Stimulated activated CD8-positive, alpha-beta memory T cell treated with anti-CD3 and anti-CD28 coated beads, Interleukin-12 subunit alpha, Interleukin-12 subunit beta, amount 100 ng/mL, for 4 hours (primary cell): ENCODE measurements at places on chromosomes 7 and 10.
A peak's percentile ranks its signal among the peaks of the same experiment; 100 is the strongest.

- no peak for DNase-seq
Measured at GRCh38 chr7:31370609-31371008, 30.1 kb upstream of the NEUROD6 start.

GRCh38 chr7:43396187-43396740 is 186.6 kb upstream of the STK17A start:
- DNase-seq: no peak

DNA sequence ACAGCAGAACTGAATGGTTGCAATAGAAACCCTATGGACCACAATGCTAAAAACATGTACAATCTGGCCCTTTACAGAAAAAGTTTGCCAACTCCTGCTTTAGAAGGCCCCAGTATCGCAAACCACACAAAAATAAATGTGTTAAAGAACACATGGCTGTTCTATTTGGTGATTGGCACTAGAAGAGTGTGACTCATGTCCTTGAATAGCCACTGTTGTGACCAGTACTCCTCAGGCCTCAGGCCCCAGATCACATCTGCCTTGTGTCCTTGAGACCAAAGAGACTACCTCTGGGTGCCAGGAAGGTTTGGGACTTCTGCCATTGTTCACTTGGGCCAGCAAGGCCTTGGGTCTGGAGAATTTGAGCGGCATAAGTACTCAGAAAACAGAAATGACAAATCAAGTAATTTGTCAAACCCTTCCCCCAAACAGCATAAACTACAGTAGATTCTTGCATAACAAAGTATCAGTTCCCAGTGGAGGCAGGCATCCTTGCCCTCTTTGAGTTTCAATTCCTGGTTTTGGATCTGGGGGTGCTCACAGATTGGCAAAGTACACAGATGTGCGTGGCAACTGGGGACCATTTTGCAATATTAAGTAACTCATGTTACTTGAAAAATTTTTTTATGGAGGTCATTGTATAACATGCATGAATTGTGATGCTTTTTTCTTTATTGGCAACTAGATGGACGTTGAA is 50.2 kb downstream of the MTURN start:
- no peak for DNase-seq

GRCh38 chr7:144842377-144842851 is 6.6 kb upstream of the TPK1 start:
- no peak for DNase-seq

DNA sequence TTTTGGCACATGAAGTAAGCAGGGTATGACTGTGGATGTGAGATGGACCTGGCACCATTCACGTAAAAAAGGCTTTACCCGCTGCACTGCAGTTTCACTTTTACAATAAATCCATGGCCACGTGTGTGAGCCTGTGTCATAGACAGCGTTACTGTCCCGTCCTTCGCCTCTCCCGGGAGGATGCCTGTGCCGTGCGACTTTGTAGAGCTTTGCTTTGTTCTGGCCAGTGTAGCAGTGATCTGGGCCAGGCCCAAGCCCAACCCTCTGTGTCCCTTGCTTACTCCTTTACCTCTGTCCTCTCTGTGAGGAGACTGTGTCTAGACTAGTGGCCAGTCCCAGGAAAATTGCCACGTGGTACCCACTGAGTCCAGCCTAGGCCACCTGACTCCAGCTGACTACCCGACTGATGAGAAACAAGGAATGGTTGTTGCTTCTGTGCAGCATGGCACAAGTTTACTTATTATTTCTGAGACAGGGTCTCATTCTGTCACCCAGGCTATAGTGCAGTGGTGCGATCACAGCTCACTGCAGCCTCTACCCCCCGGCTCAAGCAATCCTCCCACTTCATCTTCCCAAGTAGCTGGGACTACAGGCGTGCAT is 48.1 kb downstream of the JAKMIP3 start:
- no peak for DNase-seq

DNA sequence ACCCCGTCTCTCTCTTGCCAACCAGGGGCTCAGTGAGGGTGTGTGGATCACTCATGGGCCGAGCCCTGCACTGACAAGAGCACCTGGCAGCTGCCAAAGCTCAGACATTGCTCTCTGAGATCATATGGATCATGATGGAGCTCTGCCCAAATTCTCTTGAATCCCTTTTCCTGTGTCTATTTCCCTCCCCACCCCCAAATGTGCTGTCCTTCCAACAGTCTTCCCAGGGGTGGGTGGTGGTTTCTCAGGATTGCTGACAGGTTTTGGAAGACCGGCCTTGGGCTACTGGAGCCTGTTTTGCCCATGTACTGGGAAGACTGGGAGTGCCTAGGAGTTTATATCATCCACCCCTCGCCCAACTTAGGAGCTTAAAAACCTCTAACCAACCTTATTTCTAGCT is 10.5 kb downstream of the ARHGAP22 start:
- no peak for DNase-seq

- DNase-seq: no peak
Measured at GRCh38 chr10:69571618-69572158, 1.5 kb downstream of the NEUROG3 start.

- no peak for DNase-seq
Measured at GRCh38 chr7:51847461-51848134, 531.0 kb upstream of the COBL start.

DNA sequence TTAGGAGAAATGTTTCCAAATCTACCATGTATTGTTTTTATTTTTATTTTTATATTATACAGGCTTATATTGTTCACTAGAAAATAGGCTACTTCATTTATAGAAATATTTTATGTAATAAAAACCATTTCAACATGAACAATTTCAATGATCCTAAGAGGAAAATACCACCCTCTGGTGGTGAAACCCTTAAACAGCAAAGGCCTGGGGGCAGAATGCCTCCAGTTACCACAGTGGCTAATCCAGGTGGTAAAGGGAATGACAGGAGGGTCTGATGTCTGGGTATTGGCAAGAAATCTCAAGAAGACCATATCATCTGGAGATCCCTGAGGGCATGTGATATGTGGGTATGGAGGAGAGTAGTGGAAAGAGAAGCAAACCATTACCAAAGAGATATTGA is 19.3 kb downstream of the MACC1 start:
- DNase-seq: no peak

DNA sequence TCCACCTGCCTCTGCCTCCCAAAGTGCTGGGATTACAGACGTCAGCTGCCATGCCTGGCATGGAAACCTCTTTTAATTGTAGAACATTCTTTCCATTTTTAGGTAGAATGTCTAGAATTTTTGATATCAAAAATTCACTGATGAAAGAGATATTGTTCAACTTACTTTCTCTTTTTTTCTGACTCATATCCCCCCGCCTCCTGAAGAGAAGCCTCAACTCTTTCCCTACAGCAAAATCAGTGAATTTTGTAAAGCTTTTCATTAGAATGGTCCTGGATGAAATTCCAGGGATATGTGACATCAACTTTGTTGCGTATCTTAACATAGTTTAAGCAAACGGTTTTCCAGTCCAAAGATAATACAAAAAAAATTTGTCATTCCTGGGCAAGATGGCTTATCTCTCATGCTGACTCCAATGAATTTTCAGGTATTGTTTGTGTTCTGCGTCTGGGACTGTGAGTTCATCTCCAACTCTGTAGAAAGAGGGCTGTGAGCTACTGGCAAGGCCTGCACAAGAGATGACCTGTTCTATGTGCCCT is 256.8 kb downstream of the BMPER start:
- DNase-seq: no peak

DNA sequence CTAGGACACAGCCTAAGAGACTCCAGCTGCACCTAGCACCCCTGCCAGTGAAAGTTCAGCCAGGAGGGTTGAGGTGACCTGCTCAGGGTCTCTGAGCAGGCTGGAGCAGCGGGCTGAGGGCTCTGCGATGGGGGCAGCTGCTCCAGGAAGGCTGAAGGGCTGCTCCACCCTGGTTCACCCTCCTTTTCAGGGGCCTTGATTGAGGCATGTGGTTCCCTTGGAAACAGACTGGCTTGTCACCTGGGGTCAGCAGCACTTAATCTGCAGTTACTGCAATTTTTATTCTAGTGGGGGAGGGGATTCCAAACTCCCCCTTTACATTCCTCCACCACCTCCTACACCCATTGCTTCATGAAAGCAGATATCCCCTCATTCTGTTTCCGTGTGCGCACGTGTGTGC is 85.3 kb upstream of the UNC5B start:
- DNase-seq: no peak

- DNase-seq: no peak
Measured at GRCh38 chr10:71790749-71791440, 17.6 kb upstream of the VSIR start.

GRCh38 chr7:54888067-54888733 is 129.2 kb upstream of the SEC61G start:
- DNase-seq: no peak

GRCh38 chr7:151566897-151567320 is 47.2 kb upstream of the RHEB start:
- no peak for DNase-seq

DNA sequence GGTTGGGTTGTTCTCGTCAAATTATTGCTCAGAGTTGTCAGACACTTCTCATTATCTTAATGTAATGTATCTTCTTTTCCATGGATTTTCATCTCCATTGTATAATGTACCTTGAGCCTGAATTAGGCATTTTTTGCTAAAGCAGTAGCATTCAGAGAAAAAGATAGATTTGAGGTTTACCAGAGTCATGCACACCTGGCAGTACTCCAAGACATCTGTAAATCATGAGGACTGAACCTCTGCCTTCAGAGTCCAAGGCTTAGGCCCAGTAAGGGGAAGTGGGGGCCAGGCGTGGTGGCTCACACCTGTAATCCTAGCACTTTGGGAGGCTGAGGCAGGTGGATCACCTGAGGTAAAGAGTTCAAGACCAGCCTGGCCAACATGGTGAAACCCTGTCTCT is 624.3 kb upstream of the MBL2 start:
- DNase-seq: no peak

- DNase-seq: no peak
Measured at GRCh38 chr7:118372530-118372929, 148.0 kb downstream of the ANKRD7 start.

- no peak for DNase-seq
Measured at GRCh38 chr10:59177031-59177797, 771 bp downstream of the PHYHIPL start.

DNA sequence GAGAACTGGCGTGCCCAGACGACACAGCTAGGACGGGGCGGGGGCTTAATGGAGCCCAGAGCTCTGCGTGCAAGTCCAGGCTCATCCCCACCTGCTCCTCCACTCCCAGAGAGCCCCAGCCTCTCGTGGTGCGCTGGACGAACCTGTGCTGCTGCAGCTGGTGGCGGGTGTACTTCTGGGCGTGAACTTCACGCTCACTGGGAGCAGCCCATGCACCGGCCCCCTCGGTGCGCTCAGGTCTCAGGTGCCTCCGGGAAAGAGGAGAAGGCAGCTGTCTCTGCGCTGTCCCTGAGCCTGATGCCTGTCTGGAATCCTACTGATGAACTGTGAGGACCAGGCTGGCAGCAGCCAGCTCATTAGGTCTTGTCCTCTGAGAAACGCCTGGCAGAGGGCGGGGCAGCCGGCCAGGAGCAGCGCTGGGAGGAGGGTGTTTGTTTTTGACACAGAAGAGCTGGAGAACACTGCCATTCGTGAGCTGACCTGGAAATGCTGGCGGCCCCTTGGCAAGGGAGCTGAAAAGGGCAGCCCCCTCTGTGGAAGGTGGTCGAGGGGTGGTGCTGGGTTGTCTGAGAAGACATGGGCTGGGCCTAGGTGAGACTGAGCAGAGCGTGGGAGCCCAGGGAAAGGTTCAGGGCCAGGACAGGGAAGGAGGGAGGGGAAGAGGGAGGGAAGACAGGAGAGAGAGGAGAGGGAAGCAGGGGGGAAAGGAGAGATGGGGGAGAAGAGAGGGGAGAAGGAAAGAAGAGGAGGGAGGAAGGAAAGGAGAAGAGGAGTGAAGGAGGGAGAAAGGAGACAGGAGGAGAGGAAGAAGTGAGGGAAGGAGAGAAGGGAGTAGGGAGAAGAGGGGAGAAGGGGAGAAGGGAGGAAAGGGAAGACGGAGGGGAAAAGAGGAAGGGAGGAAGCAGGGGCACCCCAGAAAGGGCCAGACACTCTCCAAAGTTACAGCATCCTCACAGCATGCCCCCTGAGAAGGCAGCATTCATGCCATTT is 53.5 kb upstream of the TNS3 start:
- no peak for DNase-seq

GRCh38 chr7:94352887-94353286 is 41.8 kb upstream of the COL1A2 start:
- DNase-seq: no peak

- no peak for DNase-seq
Measured at GRCh38 chr10:28619455-28619854, 57.9 kb upstream of the BAMBI start.

- no peak for DNase-seq
Measured at GRCh38 chr7:9680713-9681112, 1247.3 kb downstream of the NXPH1 start.

DNA sequence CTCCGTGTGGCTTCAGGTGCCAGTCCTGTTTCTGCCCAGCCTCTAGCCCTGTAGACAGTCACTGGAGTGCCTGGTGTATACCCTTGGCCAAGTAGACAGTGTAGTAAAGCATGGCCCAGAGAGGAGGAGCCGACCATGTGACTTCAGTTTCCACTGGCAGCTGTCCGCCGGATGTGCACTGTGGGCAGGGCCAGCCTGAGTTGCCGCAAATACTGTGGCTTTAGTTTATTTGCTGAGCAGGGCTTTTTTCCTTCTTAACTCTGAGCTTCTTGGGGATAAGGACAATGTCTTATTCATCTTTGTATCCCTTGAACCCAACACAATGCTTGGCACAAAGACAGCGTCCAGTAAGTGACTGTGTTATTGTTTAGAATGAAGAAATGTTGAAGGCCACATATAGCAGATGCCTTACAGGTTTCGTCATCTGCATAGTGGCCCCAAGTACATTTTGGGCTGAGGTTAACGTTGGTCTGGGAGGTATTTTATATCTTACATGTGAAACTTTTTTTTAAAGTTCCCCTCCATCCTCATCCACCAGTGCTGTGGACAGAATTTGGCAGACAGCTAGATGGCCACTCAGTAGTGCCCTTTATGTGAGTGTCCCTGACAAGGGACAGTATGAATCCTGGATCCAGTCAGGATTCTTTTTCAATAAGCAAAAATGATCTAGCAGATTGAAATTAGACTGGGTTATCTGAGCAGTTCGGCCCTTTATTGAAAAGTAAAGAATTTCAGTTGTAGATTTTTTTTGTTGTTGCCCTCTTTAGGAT is 40.6 kb downstream of the CYP17A1 start:
- DNase-seq: peak; percentile 43

GRCh38 chr10:6518791-6519429 is 61.2 kb downstream of the PRKCQ start:
- DNase-seq: no peak

DNA sequence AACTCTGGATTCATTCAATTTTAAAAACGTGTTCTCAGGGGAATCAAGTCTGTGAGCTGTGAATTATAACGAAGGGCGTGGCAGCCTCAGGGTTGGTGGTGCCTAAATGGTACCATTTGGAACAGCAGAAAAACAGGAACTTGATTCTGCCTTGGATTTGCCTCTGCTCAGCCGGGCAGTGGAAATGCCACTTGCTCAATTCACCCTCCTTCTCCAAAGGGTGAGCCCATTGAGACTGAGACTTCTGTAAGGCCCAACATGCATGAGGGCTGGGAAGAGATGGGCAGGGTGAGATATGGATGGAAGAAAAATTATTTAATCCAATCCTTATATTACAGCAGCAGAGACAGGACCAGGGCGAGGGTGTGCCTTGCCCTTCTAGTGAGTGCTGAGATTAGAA is 107.1 kb upstream of the HABP2 start:
- no peak for DNase-seq
